ENCODE measurements at places on chromosomes 4 and X. TPM values are rescaled to one million over a fixed set of nuclear protein-coding genes. Genes with fewer than 3 reads are reported as not detected.

Gene CLDN2
- total RNA-seq = 0.10 TPM

Gene PHEX
- total RNA-seq = 0.27 TPM

Gene ERAS
- total RNA-seq = not detected

GRCh38 chr4:78606530-78607095 is 55.0 kb downstream of the ANXA3 start:
- H3K4me3 ChIP-seq = no peak overlapping the region
- no peak overlapping the region for H3K27ac ChIP-seq
- no peak for DNase-seq
- peaks cover 2% of the 10 kb centered on the region for H3K36me3 ChIP-seq
- H3K4me1 ChIP-seq = no peaks in the 10 kb centered on the region

- peaks cover 14% of the 10 kb centered on the region for H3K4me1 ChIP-seq
- H3K36me3 ChIP-seq = no peaks in the 10 kb centered on the region
- no peak for DNase-seq
- no peak overlapping the region for H3K27ac ChIP-seq
Measured at GRCh38 chr4:40288566-40288965, 46.6 kb upstream of the CHRNA9 start.

DNA sequence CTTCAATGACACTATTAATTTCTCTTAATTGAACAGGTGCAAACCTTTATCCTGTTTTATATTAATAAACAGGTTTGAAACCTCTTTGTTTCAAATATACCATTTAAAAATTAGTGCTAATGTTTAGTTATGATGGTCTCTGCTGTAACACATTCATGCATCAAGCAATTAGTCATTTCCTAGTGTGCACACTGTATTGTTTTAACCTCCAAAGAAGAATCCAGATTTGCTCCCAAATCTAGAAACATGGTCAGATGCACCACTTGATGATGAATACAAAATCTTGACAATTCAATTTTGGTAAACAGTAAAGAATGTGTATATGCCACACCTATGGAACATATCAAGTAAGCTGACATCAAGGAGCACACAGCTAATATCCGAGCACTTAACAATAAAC is 157.1 kb downstream of the TRIML1 start:
- H3K4me3 ChIP-seq = no peak overlapping the region
- H3K27me3 ChIP-seq = no peaks in the 10 kb centered on the region
- no peaks in the 10 kb centered on the region for H3K36me3 ChIP-seq
- no peaks in the 10 kb centered on the region for H3K4me1 ChIP-seq
- DNase-seq = no peak
